ENCODE measurements at places on chromosomes 1 and 21.

DNA sequence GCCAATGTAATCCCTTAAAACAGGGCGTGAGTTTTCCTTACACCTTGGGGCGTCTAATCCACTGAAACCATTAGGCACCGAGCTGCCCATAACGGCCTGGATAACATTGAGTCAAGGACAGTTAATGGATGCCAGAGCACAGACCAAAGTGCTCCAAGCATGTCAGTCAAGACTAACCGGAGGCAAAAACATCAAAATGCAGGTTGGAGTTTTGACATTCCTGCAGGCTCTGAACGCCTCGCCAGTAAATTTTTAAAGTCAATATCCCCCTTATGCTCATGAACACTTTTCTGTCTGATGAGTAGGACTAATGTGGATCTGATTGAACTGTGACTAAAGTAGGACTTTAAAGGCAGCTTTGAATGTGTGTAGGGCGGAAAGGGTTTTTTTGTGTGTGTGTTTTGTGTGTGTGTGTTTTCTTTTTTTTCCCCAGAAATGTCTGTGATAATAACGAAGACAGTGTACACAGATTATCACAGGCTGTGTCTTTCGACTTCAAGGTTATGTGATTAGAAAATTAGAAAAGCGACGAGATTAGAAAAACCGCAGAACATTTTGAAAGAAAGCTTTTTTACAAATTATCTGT, 194.2 kb upstream of the PROX1 start:
- no peak for DNase-seq

DNA sequence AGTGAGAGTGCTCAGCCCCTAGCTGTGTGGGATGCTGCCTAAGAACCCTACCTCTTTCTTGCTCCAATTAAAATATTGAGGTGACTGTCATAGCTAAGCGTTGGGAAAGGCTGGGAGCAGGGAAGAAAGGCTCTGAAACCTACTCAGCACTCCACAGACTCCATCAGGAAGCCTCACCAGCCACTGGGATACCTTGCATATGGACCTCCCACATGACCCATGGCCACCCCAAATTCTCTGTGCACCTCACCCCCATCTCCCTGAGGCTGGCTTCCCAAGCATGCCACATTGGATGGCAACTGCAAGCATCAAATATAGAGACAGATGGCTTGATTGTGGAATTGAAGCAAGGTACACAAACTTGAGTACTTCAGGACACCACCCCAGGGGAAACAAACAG, 41.8 kb downstream of the FLVCR1 start:
- no peak for DNase-seq

- DNase-seq = no peak
Measured at GRCh38 chr21:38927776-38928175, 122.0 kb downstream of the ETS2 start.

GRCh38 chr1:183137782-183138181, 48.3 kb upstream of the LAMC2 start:
- DNase-seq = no peak

DNA sequence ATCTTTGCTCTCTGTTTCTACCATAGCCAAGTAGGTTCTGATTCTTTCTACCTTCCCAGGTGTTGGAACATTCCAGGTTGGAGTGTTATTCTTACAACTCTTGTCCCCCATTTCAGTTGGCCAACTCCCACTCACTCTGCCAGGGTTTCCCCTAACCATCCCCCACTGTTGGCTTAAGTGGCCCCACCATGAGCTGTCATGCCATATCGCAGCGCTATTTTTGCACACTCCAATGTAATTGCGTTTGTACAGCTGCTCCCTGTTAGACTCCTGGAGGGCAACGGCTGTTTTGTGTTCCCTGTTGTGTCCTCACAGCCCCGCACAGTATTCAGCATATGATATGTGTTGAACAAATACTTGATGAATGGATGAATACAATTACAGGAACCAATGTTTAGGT, 117.7 kb upstream of the ETS2 start:
- no peak for DNase-seq

DNA sequence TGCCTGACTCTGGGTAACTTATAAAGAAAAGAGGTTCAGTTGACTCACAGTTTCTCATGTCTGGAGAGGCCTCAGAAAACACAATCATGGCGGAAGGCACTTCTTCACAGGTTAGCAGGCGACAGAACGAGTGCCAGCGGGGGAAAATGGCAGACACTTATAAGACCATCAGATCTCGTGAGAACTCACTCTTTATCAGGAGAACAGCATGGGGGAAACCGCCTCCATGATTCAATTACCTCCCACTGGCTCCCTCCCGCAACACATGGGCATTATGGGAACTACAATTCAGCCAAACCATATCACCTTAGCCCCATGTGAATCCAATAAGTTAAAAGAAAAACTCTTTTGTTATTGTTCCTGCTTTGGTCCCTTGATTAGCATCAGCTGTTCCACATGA, 725.2 kb downstream of the LRRIQ3 start:
- DNase-seq = no peak

- no peak for DNase-seq
Measured at GRCh38 chr1:106194206-106194605, 862.3 kb upstream of the PRMT6 start.

DNA sequence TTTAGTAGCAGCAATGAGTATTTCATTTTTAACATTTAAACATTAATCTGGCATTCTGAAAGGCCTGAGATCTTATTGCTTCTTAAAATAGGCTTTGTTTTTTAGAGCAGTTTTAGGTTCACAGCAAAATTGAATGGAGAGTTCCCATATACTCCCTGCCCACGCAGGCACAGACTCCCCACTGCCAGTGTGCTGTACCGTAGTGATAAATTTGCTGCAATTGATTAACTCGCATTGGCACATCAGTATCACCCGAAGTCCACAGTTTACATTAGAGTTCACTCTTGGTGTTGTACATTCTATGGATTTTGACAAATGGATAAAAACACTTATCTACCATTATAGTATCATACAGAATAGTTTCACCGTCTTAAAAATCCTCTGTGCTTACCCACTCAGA, 71.8 kb upstream of the ERRFI1 start:
- no peak for DNase-seq

- no peak for DNase-seq
Measured at GRCh38 chr1:233668146-233668724, 54.3 kb downstream of the KCNK1 start.

DNA sequence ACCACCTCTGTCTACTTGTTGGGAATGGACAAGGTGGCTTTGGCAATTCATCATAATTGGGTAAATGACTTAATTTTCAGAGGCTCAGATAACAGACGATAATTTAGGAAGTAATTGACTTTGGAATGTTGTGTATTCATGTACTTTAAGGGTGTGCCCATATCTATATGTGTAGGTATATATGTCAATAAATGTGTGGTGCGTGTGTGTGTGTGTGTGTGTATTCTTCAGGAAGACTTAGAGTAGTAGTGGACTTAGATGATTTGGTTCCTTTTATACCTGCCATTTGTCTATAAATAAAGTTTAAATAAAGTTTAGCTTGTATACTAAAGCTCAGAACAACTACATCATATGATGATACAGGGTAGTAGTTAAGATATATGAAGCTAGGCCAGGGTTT, 20.0 kb upstream of the JUN start:
- no peak for DNase-seq

GRCh38 chr1:246113555-246114095, 393.5 kb downstream of the SMYD3 start:
- no peak for DNase-seq

GRCh38 chr1:30323841-30324240, 399.5 kb downstream of the MATN1 start:
- DNase-seq = no peak

GRCh38 chr1:41387667-41388091, 26.4 kb downstream of the FOXO6 start:
- DNase-seq = no peak

DNA sequence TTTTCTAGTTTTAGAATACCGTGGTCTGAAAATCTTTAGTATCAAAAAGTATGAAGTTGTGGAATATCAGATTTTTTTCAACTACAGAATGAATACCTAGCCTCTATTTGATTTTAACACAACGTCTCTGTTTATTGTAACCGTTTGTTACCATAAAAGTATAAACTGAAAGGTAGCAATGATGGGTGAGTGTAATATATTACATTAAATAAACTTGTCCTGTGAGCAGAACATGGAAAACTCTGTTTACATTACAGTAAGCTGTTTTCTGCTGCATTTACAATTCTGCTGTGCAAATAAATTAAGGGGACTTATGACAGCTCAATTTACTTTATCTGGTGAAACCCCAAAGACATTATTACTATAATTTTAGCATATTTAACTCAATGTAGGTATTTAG, 62.5 kb downstream of the CHRM3 start:
- no peak for DNase-seq

- peak; percentile 55 for DNase-seq
Measured at GRCh38 chr21:34198231-34199120, 125.1 kb downstream of the MRPS6 start.

GRCh38 chr1:118249641-118250040, 64.6 kb upstream of the SPAG17 start:
- no peak for DNase-seq

DNA sequence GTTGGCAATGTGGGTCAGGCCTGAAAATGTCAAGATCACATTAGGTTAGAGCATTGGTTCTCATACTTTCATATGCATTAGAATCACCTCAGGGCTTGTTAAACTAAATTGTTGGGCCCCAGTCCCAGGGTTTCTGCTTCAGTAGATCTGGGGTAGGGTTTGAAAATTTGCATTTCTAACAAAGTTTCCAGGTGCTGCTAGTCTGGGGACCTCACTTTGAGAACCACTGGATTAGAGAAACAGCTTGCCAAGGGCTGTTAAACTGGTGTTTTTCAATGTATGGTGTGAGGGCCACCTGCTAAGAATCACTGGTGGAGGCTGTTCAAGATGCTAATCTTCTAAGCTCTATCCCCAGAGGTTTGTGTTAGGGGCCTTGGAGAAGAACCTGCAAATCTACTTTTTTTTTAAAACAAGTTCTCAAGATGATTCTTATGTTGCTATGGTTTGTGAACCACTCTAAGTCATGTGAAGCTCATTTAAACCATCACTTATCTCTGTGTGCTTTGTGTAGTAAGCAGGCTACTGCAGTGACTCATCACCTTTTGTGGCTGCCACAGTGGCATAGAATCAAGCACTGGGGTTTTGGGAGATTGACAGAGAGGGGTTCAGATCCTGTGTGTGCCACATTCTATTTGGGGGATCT, 152.2 kb downstream of the S1PR1 start:
- no peak for DNase-seq

- no peak for DNase-seq
Measured at GRCh38 chr1:177706977-177707376, 262.9 kb downstream of the SEC16B start.

GRCh38 chr1:29398431-29398830, 162.1 kb downstream of the PTPRU start:
- no peak for DNase-seq

DNA sequence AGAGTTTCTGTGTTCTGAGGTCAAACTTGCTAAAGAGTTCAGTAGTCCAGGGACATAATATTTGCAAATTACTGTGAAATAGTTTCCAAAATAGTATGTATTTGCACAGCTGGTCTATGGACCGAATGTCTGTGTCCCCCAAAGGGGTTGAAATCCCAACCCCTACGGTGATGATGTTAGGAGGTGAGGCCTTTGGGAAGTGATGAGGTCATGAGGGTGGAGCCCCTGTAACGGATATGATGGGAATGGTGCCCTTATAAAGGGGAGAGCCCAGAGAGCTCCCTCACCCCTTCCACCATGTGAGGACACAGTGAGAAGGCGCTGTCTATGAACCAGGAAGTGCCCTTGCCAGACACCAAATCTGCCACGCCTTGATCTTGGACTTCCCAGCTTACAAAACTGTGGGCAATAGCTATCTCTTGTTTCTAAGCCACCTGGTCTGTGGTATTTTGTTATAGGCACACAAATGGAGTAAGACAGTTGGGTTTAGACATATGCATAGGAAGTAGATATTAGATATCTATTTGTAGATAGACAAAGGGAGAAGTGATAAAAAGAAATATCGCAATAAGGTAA, 21.7 kb downstream of the RNF187 start:
- no peak for DNase-seq

DNA sequence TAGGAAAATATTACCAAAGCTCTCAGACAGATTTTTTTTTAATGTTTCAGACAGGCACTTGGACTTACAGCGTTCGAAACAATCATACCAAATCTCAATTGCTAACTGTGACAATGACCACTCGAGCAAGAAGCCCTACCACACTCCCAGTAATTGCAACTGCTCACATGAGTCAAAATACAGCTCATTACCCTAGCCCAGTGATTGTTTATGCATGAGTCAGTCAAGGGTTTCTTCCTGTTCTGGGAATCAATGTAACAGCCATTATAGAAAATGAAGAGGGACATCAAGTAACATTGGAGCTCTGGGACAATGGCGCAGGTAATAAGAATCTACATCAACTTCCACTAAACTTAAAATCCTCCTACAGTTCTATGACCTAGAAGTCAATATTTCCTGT, 56.1 kb upstream of the SH3GLB1 start:
- no peak for DNase-seq

DNA sequence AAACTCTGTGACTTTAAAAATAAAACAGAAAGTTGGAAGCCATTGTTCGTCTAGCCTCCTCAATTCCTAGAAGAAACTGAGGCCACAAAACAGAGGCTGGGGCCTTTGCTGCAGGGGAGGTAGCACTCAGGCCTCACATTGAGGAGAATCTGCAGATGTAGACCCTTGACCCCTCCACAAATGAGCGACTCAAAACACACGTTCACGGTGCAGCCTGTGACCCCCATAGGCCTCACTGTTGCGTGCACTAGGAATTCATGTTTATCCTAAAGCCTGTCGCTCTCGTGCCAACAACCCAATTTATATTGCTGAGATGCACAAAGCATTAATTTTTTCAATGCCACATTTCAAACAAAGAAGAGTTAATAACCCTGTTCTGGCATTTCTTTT, 5.6 kb downstream of the TMEM51 start:
- DNase-seq = no peak

GRCh38 chr1:14693949-14694348, 95.5 kb downstream of the KAZN start:
- no peak for DNase-seq

GRCh38 chr1:27562534-27563340, 41.2 kb downstream of the AHDC1 start:
- DNase-seq = no peak

DNA sequence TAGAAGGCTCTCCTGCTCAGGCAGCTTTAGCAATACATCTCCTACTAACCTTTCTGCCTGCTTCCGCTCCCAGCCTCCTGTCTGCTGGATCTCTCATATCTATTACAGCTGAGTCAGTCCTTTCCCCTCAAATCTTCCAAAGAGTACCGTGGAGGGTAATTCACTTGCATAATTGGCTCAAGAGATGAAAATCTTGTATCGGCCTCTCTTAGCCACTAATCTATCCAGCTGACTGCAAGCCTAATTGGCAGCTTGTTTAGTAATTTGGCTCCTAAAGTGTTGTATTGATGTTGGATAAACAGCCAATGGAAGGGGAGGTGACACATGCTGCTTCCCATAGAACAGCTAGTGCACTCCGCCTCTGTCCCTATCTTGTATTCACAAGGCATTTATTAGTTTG, 195.7 kb downstream of the GPATCH2 start:
- DNase-seq = no peak
